ENCODE measurements at places on chromosomes 5 and 9.
A peak's percentile ranks its signal among the peaks of the same experiment; 100 is the strongest.

DNA sequence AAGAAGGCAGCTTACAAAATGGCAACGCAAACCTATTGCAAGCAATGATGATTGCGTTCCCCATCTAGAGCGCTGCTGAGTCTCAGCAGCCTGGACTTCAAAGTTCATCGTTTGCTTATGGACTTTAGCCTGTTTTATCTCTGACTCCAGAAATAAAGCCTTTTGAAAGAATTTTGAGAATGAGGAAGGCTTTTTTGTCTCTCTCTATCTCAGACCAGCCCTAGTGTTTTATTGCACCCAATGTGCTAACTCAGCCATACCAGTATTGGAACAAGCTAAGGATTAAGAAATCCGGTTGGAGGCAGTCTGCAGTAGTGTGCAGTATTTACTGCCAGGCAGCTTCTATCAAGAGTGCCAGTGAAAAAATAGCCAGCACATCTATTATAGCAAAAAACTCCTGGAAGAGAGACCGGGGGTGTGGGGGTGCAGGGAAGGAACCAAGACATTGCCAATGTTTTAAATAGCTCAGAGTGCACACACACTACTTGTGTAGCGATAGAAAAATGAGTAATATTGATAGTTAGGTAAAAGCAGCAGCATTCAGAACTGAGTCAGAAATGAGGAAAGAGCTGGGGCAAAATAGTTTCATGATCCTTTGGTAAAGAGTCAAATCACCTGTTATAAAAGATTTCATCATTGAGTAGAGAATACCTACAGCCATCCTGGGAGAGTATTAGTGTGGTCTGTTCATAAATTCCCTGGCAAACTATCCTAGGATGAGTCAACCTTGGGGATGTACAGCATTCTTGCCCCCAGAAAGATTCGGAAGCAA, 219.0 kb downstream of the ZNF608 start:
- DNase-seq, result no peak

DNA sequence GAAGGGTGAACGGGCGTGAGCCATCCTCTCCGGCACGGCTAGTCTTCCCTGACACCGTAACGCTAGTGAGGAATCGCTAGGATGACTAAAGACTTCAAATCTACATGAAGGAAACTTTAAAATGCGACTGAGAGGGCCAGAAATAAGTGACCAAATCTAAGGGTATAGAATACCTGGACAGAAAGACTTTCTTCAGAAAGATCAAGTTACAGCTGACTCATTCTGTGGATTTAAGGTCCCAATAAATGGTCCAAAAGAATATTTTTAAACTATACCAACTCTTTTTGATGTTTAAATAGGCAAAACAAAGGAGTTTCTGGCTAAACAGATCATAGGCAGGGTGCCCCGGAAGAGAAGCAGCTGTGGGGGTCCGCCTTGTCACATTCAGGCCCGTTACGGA, 38.9 kb upstream of the CEP72 start:
- no peak for DNase-seq

GRCh38 chr9:18611971-18612370, 138.0 kb downstream of the ADAMTSL1 start:
- DNase-seq, result no peak

DNA sequence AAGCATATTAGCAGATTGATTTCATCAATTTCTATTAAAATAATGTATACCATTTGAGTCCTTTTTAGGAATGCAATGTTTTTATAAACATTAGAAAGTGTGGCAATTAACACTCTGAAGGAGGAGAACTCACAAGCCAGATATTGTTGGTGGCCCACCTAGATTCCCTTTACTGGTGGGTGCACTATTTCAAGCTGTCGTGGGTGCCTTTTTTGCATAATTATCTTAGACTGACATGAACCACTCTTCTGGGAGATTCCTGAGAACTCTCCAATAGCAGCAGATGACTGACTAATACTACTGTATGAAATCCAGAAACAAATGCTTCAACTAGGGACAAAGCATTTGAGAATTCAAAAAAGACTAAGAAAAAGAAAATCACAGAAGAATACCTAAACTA, 526.0 kb downstream of the CDH18 start:
- DNase-seq, result no peak

DNA sequence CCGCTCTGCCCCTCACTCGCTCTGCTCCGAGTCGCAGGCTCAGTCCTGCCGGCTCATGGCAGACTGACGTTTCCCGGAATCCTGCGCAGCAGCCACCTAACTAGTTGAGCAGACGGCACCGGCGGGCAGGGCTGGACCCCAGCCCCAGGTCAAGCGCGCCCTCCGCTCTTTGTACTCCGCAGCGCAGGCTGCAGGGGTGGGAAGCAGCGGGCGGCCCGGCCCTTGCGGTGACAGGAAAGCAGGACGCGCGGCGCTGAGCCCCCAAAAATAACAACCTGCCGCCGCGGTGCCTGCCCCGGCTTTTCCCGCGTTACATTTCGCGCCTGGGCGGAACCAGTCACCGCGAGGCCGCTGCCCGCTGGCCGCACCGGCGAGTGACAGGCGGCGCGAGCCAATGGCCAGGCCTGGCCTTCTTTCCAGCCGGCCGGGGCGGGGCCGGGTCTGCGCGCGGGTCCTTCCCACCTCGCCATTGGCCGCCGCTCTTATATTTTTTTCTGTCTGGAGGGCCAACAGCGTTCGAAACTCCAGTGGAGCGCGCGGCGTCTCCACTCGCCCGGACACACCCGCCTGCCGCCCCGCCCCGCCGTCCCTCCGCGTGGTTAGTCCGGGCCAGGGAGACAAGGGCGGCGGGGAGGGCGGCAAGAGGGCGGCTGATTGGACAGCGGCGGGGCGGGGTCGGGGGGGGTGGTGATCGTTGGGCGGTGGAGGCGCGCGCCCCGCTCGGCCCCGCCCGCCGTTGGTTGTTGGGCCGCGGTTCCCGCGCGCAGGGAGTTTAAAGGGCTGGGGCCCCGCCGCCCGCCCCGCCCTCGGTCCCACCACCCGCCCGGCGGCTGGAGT, at the start of gene ZNF367:
ZNF367 (minus strand) TSS at position 288 of the 837 bp plus-strand sequence. CDS start 338 bp downstream, outside the sequence.
- DNase-seq, result peak; percentile 83
